ENCODE measurements at places on chromosomes 5 and 9.

DNA sequence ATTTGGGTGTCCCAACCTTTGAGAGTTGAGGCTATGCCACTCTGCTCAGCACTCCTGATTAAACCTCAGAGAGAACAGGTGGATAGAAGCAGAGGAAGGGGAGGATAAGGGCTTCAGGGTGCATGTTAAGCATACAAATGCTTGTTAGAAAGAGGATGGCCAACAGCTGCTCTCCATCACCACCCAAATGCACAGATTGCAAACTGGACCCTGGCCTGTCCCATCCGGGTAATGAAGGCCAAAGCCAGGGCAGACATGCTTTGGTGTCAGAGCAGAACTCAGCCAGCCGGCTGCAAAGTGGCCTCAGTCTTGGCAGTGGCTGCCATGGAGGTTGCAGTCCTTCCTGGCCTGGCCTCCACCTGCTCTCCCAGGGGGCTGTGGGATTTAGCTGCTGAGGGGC, 84.3 kb downstream of the SIL1 start:
- no peak for DNase-seq

- DNase-seq = no peak
These were observed 23.2 kb upstream of the SHISAL2B start for GRCh38 chr5:64667068-64667467.

- no peak for DNase-seq
These were observed 3.9 kb upstream of the FBP1 start for GRCh38 chr9:94643176-94643575.

- DNase-seq = no peak
These were observed 77.0 kb downstream of the RAD23B start for GRCh38 chr9:107360098-107360497.

GRCh38 chr5:139803978-139804377, 8.4 kb downstream of the PSD2 start:
- DNase-seq = no peak

GRCh38 chr5:119336845-119337580, 18.8 kb upstream of the TNFAIP8 start:
- no peak for DNase-seq

- DNase-seq = peak; percentile 67
These were observed at the start of gene DMRT2 for GRCh38 chr9:1050125-1050895. Gene DMRT2 (plus strand): TSS chr9:1050357. CDS start chr9:1051614, 1,257 bp downstream.

DNA sequence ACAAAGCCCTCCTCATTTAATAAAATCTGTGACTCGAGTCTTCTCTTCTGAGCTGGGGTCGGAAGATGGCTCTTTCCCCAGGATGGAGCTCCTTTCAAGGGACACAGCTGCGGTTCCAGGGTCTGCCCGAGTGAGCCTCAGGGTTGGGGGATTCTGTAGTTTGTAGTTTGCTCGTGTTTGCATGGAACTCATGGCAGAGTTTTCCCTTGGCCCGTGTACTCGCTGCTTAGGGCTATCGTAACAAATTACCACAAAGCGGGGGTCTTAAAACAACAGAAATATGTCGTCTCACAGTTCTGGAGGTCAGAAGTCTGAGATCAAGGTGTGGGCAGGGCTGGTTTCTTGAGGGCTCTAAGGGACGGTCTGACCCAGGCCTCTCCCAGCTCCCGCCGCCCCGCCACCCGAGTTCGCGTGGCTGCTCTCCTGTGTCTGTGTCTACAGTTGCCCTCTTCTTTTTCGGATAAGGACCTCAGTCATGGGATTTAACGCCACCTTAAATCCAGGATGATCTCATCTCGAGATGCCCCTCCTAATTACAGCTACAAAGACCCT, 13.9 kb upstream of the LPCAT1 start:
- no peak for DNase-seq

DNA sequence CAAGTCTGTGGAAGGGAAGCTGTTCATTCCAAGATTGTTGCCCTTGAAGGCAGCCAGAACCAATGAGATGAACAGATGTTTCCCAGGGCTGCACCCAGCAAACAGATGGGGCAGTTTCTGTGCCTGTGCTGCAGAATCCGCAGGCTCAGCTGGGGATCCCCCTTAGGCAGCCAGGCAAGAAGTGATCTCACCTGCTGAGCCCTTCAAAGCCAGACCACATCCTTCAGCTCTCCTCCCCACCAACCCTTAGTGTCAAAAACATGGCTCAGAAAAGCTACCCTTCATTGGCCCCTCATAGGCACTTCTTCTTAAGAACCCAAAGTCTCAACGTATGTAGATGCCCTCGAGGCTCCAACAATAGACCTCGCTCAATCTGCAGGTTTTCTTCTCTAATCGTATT, 626.7 kb downstream of the CCDC171 start:
- DNase-seq = no peak
